ENCODE measurements at places on chromosomes 1 and 21. TPM values are rescaled to one million over a fixed set of nuclear protein-coding genes. Genes with fewer than 3 reads are reported as not detected.
A peak's percentile ranks its signal among the peaks of the same experiment; 100 is the strongest.

TUFT1 gene
- polyA plus RNA-seq, result 14.1 TPM

TCP10L gene
- polyA plus RNA-seq, result not detected

CDC20 gene
- 3.8 TPM for polyA plus RNA-seq

IL6R gene
- 8.8 TPM for polyA plus RNA-seq

MRPL9 gene
- 49.0 TPM for polyA plus RNA-seq

GRCh38 chr1:145990249-145990855 is 6.0 kb downstream of the TXNIP start:
- H3K36me3 ChIP-seq, result peaks cover 20% of the 10 kb centered on the region
- no peak overlapping the region for H3K4me3 ChIP-seq
- H3K27me3 ChIP-seq, result no peaks in the 10 kb centered on the region
- DNase-seq, result peak; percentile 65
- H3K4me1 ChIP-seq, result peaks cover 3% of the 10 kb centered on the region

DNA sequence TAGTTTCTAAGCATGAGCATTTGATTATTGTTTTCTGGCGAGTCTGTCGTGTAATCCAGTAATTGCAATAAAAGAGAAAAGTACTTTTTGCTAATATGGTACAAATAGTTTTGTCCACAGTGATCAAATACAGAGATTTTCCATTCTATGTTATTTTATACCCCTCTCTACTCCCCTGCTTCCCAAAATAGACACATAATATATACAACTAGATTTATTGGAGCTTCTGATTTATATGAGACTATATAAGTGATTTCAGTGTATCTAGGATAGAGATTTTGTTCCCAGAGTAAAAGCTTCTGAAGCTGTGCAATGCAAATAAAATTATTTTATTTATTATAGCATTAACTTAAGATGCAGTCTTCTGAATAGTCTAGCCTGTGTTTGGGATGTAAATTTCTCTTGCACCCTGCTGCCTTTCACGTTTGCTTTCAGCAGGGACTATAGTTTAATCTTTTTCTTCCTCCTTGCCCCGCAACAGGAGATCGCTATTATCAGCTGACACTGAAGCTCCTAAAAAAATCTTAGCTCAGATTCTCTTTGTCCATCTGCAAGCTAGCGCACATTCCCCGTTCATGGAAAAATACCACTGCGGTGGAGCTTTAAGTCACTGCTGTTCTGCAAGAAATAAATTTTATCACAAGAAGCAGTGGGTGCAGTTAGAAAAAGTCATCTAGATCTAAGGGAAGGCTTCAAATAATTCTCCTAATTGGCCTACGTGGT is 273.3 kb downstream of the DISC1 start:
- no peak overlapping the region for H3K27ac ChIP-seq
- H3K36me3 ChIP-seq, result no peaks in the 10 kb centered on the region
- no peak for DNase-seq
- H3K27me3 ChIP-seq, result no peaks in the 10 kb centered on the region
- no peaks in the 10 kb centered on the region for H3K4me1 ChIP-seq

GRCh38 chr1:119748040-119748439 is 20.7 kb downstream of the HMGCS2 start:
- peaks cover 40% of the 10 kb centered on the region for H3K36me3 ChIP-seq
- no peak overlapping the region for H3K27ac ChIP-seq
- no peaks in the 10 kb centered on the region for H3K27me3 ChIP-seq
- no peaks in the 10 kb centered on the region for H3K4me1 ChIP-seq

DNA sequence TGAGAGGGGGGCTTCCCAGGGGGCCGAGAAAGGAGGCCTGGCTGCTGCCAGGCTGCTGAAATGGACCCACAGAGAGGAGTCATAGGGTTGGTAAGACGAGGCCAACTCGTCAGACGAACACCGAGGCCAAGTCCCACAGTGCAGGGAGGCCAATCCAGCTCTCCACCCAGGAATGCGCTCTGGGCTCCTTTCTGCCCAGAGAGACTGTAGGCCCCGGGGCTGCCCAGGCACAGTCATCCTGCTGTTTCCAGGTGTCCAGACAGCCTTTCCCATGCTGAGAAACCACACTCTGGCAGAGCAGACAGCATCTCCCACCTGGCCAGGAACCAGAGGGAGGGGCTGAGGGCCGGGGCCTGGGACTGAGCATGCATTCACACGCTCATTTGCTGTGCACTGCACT is 26.7 kb upstream of the RSPO1 start:
- no peak overlapping the region for H3K4me3 ChIP-seq
- H3K27me3 ChIP-seq, result peaks cover 10% of the 10 kb centered on the region
- no peaks in the 10 kb centered on the region for H3K4me1 ChIP-seq
- no peak for DNase-seq

DNA sequence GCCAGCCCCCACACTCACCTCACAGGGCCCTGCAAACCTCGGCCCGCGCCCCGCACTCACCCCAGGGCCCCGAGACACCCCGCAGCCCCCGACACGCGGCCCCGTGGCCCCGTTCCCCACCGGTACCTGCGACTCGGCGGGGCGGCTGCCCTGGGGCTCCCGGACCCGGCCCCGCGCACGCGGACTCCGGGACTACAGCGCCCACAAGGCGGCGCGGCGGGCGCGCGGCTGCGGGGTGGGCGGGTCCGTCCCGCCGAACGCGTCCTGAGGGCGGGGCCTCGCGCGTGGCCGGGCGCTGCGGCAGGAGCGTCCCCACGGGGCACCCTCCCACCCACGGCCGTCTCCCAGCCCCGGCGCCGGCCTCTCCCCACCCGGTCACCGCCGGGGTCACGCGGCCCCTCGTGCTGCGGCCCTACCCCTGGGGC is at the start of gene SLC19A1:
SLC19A1 (minus strand) TSS at position 199 of the 425 bp plus-strand sequence. CDS start 4,481 bp downstream, outside the sequence.
- H3K36me3 ChIP-seq, result peaks cover 25% of the 10 kb centered on the region
- peaks cover 2% of the 10 kb centered on the region for H3K4me1 ChIP-seq
- H3K27me3 ChIP-seq, result no peaks in the 10 kb centered on the region
- H3K27ac ChIP-seq, result peak within 1 kb of the TSS; percentile 64
- H3K4me3 ChIP-seq, result peak within 1 kb of the TSS; percentile 74
- DNase-seq, result peak; percentile 85

GRCh38 chr1:175463853-175464252 is 271.3 kb upstream of the KIAA0040 start:
- no peaks in the 10 kb centered on the region for H3K27me3 ChIP-seq
- DNase-seq, result no peak
- no peaks in the 10 kb centered on the region for H3K4me1 ChIP-seq
- H3K36me3 ChIP-seq, result no peaks in the 10 kb centered on the region
